Fibroblast of villous mesenchyme (primary cell): ENCODE measurements at places on chromosomes 16 and 17.
A peak's percentile ranks its signal among the peaks of the same experiment; 100 is the strongest.

DNA sequence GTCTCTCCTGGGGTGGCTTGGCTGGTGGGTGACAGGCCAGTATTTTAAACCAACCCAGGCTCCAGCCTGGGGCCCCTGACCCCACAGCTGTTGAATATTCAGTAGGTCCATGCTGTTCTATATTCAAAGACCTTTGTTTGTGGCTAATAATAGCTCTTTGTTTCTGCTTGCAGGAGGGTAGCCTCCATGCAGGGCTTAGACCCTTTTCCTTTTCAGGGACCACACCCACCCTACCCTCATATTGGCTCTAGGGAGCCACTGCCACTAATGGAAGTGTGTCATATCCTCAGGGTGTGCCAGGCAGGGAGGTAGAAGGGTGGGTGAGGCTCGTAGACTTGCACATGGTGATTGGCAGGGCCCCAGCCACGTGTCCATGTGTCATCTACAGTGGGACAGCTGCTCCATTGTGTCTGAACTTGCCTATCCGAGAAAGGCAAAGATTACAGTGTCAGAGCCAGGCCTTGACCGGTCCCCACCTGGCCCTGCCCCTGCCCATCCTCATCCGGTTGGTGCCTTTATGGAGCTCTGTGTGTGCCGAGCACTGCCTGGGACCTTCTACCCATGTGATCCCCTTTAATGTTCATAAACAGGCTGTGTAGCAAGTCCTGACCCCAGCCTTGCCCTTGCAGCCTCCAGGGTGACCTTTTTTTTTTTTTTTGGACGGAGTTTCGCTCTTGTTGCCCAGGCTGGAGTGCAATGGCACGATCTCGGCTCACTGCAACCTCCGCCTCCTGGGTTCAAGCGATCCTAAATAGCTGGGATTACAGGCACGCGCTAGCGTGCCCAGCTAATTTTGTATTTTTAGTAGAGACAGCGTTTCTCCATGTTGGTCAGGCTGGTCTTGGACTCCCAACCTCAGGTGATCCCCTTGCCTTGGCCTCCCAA, 22.1 kb downstream of the TMC7 start:
- no peak for DNase-seq

DNA sequence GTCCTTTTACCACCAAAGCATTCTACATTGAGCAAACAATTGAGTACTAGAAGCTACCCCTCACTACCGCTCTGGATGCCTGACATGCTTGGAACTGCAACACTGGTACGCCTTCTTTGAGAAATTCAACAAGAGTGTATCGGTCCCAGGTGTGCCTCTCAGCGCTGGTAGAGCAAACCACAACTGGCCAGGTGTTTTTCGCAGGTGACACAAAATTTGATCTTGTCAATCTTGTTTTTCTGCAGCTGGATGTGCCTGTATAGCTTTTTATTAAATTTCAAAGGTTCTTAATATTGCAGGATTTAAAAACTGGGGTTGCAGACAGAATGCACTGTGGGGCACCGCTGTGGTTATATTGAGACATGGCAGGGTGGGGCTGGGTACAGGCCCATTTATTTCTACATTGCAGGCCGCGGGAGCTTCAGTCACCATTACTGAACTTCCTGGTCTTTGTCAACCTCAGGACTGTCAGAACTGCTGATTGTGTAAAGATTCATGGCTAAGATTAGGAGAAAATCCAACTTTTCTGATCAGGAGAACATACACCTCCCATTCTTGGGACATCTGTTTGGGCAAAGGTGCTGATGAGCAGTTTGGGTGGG, 4.5 kb upstream of the SNX20 start:
- no peak for DNase-seq

GRCh38 chr16:7362231-7362630, 29.6 kb downstream of the RBFOX1 start:
- DNase-seq, result no peak

- DNase-seq, result no peak
Measured at GRCh38 chr16:75289189-75289588, 37.8 kb upstream of the BCAR1 start.

DNA sequence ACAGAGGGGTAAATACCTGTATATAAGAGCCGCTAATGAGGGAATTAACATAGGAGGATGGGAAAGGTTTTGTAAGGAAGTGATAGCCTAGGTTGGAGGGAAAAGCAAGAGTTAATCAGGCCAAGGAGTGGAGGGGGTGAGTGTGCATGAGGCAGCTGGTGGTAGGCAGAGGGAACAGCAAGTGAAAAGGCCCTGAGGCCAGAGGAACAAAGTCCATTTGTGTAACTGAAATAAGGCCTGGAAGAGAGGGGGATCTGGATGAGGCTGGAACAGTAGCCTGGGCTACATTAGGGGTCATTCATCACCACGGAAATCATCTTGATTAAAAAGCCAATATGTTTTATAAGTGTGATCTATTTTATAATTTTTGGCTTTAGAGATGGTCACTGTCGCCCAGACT, 45.7 kb downstream of the FZD2 start:
- no peak for DNase-seq

DNA sequence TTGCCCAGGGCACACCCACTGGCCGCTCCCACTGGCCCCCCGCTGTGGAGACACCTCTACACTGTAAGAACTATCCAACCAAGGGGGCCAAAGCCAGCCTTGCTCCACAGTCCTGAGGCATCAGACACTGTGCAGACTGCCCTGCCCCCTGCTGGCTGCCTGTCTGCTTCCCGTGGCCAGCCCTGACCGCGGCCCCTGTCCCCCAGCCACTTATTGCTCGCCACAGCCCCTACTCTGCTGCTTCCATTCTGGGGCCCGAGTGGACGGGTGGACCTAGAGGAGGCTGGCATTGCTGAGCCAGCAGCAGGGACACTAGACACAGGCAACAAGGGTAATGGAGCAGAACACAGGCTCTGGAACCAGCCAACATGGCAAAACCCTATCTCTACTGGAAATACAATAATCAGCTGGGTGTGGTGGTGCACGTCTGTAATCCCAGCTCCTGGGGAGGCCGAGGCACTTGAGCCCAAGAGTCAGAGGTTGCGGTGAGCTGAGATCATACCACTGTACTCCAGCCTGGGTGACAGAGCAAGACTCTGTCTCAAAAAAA, 19.7 kb upstream of the LRRC37A3 start:
- peak; percentile 29 for DNase-seq

DNA sequence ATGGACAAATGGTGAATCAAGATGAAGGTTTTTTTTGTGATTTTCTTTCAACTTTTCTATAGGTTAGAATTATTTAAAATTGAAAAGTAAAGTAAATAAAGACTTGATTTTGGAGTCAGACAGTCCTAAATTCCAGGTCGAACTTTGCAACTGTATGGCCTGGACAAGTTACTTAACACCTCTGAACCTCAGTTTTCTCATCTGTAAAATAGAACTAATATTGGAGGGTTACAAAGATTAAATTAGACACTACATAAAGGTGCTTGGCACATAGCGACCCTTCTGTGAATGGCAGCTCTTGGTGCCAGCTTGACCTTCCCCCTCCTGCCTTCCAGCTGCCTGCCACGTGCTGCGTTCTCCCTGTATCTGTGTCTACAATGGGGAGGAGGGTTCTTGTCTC, 3.0 kb downstream of the RSAD1 start:
- no peak for DNase-seq

DNA sequence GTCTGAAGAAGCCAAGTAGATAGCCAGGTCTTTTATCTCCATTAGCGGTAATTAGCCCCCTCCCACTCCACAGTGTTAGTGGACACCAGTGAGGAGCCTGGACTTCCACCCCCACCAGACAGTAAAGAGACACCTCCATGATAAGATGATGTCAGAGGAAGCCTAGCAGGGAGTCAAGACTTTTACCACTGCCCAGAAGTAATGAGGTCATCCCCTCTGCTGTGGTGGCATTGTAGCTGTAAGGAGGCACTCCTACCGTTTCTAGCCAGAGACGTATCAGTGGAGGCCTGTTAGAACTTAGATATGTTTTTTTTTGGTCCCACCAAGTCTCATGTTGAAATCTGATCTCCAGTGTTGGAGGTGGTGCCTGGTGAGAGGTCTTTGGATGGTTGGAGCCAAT, 38.1 kb downstream of the PIK3R5 start:
- DNase-seq, result no peak

DNA sequence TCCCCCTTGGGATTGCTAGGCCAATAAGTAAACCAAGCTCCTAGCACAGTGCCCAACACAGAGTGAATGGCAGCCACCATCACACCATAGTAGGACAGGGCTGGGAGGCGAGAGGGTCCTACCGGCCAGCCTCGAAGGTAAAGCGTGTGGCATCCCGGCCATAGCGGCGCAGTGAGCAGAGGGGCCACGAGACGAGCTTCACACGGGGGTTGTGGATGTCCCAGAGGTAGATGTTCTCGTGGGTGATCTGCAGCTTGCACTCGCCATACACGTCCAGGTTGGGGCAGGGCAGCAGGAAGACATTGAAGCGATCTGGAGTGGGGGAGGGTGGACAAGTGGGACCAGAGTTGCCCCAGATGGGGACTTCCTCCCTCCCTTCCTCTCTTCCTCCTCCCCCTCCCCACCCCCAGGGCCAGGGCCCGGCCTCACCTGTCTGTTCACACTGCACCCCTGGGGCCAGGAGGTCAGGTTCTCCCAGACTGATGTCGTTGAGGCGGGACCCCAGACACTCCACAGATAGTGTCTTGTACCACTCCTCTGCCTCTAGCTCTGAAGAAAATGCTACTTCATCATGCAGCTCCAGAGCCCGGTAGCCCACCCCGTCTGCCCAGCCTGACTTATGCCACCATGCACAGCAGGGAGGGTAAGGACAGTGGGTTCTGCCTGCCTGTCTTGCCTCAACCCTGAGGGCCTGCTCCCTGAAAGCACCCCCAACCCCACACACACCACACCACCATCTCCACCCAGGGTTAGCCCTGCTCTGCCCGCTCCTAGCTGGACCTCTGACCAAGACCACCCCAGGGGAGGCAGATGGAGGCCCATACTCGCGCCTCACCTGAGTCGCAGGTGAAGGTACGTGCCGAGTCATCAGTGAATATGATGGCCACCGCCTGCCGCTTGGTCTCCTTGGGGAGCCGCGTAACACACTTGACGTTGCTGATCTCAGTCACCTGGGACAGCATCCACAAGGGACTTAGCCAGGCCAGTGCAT, 11.3 kb downstream of the DOK4 start:
- DNase-seq, result no peak

DNA sequence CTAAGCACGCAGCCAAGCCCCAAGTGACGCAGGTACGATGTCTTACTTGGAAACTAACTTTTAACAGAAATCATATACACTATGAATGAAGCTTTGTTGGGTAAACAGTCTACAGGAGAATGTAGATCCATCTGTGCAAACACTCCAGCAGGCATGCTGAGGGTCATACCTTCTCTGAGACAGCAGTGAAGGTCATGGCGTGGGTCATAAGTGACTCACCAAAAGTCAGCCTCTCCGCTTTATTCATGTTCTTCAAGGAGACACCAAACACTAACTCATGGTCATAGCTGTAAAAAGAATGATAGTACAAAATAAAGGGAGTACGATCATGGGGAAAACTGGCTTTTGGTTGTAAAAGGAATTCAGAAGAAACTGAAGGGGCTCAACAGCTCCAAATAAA, 20.6 kb downstream of the BLMH start:
- peak; percentile 49 for DNase-seq

- no peak for DNase-seq
Measured at GRCh38 chr17:39675390-39676082, 7.3 kb downstream of the PNMT start.

DNA sequence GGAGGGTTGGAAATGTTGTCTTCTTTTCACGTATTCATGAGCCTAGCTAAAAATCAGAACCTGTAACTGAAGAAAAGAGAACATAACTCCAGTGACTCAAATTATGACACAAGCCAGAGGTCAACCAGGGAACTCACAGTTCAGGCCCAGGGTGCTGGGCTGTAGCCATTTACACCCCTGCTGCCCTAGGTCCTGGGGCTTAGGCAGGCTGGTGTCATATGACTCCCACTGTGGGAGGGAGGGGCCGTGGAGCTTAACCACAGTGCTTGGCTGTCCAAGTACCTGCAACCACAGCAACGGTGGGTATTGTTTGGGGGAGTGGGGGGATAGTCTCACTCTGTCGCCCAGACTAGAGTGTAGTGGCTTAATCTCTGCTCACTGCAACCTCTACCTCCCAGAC, 71.1 kb upstream of the AMZ2 start:
- DNase-seq, result no peak

- DNase-seq, result peak; percentile 76
Measured at GRCh38 chr17:58710948-58711552, 18.6 kb downstream of the RAD51C start.

GRCh38 chr17:57243171-57243622, 13.1 kb upstream of the MSI2 start:
- peak; percentile 72 for DNase-seq

GRCh38 chr17:39598630-39599003, 9.1 kb downstream of the NEUROD2 start:
- no peak for DNase-seq

DNA sequence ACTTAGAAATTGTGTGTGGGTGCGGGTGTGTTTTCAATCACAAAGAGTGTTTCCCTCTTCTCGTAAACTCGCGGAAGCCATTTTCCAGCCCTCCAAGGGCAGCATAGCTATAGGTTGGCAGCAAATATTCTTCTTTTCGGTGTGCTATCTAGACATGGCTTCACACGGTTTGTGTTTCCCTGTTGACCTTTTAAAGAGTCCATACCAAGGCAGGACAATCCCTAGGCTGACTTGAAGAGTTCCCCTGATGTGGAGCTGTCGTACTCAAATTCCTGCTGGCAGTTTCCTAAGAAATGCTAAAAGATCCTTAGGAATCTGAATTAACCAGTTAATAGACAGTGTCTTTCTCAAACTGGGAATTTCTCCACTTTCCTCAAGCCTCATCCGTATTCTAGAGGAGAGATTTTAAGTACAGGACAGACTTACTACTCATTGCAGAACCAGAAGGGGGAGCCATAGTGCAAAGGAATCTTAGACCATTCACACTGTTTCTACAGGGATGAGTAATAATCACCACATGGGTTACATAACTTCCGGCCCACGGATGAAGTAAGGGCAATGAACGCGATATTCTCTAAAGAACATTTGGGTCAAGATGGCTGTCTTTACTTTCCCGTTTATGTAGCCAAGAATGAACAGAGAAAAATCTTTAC, 288.6 kb upstream of the ELAC2 start:
- DNase-seq, result peak; percentile 90

- DNase-seq, result no peak
Measured at GRCh38 chr17:20975566-20975965, 67.2 kb downstream of the USP22 start.

- no peak for DNase-seq
Measured at GRCh38 chr16:19861811-19862327, 22.8 kb downstream of the GPRC5B start.

GRCh38 chr17:9074131-9074530, 52.8 kb downstream of the NTN1 start:
- no peak for DNase-seq

GRCh38 chr16:30430428-30430970, 669 bp upstream of the DCTPP1 start:
- DNase-seq, result no peak

GRCh38 chr17:73098919-73099318, 6.4 kb upstream of the SLC39A11 start:
- DNase-seq, result no peak

GRCh38 chr16:31404353-31405064, 11.4 kb downstream of the ITGAD start:
- peak; percentile 14 for DNase-seq

DNA sequence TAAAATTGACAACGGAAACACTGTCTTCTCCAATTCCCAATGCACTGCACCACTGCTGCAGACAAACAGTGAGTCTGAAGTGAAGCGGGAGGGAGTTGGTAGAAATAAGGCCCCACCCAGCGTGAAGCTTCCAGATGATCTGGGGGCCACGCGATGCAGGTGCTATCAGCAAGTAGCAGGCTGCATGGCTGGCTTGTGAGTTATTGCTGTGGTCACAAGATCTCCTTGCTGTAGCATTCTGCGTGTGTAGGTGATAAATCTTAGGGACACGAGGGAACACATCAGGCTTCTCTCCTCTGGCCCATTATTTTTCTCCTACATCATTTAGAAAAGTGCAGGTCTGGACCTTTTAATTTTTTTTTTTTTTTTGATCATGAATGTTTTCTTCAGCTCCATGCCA, 407.6 kb downstream of the TMEM114 start:
- no peak for DNase-seq
